Suppressor macrophage treated with lipopolysaccharide for 1 hour (primary cell): ENCODE measurements at places on chromosomes 2 and 18.

- DNase-seq = no peak
Measured at GRCh38 chr2:53286345-53286744, 481.3 kb upstream of the CHAC2 start.

- DNase-seq = peak; percentile 69
Measured at GRCh38 chr2:138814123-138814898, 34.1 kb upstream of the NXPH2 start.

DNA sequence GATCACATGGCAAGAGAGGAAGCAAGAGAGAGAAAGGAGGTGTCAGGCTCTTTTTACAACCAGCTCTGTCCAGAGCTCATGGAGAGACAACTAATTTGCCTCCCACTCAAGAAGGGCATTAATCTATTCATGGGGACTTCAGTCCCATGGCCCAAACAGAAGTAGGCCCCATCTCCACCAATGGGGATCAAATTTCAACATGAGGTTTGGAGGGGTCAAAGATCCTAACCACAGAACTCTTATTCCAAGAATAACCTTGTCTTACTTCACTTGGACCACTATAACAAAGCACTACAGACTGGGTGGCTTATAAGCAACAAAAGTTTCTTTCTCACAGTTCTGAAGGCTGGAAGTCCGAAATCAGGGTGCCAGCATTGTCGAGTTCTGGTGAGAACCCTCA is 31.8 kb downstream of the GRB14 start:
- no peak for DNase-seq

DNA sequence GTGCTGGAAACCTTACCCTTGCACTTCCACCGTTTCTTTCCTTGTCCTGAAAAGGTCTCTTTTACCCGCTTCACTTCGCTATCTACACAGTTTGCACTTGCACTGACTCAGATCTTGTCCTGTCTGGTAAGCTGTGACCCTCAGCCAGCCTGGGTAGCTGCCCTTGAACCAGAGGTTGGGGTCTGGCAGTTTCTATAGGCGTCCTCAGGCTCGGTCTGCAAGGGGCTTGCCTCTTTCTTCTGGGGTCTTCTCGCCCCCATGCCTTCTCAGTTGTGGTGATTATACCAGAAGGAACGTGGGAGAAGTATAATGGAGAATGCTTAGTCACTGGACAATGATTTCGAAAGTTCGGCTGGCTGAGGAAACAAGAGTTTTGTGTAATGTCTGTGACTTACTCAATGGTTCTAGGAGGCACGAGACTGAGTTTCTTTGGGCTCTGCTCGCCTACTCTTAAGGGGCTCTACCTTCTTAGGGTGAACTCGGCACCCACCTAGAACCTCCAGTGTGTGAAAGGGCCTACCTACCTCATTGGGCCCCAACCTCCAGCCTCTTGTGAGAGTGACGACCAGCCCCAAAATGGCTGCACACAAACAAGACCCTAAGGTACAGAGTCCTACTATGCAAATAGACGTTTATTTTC is 6.9 kb upstream of the STAT1 start:
- peak; percentile 89 for DNase-seq

DNA sequence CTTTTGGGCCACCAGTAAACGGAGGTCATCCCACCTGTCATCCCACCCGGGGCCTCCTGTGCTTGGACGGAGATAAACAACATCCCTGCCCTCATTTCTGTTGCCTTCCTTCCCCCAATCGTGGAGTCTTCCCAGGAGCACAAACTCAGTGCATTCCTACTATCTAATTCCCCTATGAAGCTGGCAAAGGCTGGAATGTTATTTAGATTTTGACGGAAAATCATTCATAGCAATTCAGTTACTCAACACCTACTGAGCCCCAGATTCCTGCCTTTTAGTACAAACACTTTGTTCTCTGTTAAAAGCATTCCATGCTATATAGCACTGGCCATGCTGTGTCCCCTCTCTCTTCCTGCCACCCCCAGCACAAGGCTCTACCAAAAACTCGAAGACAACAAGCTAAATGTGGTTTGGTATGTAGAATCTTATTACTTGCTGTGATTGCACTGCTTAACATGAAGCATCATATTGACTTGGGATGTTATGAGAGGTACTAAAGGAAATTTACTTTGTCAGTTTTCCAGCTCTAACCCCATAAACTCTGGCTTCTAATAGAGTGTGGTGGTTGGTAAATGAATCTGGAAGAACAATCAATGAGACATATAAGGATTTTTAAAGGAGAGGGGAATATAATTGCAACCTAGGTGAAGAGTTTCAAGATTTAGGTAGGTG is 32.3 kb upstream of the IMPA2 start:
- no peak for DNase-seq

DNA sequence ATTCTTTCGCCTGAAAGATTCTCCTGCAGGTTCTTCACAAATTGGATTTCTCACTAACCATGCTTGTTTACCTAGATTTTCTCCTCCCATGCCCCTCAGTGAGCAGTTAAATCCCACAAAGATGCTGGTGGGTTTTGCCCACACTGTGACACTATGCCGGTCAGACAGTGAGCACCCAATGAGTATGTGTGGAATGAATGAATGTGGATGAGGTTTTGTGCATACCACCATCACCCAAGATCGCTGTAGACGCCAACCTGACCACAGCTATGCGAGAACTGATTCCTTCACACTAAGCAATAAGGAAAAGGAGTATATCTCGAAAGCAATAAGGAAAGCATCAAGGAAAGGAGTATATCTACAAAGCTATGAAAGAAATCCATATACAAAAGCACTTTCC is 116.7 kb downstream of the PID1 start:
- DNase-seq = no peak

DNA sequence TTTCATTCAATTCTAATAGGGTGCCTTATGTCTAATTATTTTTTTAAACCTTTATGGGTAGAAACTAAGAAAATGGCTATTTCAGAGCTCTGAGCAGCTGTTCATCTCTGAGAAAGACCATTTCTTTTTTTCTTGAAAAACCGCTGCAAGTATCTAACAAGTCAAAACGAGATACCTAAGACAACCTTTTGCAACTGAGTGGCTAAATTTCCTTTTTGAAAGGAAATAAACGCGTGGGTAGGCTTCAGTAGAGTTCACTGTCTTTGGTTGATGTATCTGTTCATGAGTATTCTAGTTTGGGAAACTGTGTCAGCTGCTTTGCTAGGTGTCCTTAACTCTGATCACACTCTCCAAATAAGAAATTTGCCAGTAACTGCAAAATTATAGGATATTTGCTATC is 104.3 kb upstream of the LINC00305 start:
- no peak for DNase-seq

DNA sequence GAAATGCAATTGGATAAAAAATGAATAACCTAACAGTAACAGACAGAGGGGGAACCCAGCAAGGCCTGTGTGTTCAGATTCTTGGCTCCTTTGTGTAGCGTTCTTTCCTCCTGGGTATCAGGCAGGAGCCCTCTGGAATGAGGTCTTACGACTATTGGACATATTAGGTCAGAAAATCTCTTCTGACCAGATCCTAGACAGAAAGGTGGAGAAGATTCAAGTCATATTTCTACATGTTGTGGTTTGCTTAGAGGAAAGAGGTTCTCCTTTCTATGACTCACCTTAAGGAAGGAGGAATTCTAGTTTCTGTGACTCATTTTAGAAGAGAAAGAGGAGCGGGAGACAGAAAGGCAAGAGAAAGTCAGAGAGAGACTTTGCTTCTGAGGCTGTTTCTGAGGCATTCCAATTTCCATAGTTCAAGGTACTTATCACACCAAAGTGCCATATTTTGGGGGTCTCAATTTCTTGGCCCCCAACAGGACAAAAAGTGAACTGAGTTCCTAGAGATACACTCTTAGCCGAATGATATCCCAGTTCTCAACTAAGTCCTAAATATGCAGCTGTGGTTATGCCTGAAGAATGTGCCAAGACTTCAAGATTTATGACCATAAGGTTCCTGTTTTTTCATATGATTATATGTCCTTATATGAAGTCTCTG is 618.6 kb downstream of the ZEB2 start:
- DNase-seq = peak; percentile 62

DNA sequence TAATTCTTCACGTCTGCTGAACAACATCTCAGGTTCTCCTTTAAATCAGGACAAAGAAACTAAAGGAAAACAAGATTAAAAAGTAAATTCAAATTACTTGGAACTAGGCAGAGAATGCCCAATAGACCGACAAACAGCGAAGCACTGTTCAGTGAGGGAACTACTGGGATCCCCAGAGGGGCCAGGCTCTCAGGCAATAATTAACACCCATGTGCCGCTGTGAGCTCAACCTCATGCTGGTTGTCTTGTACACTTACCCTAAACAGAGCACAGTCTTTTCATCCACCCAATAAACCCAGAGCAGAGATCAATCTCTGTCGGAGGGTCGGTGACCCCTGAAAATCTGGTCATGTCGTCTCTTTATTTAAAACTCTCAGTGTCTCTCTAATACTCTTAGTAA is 229.9 kb upstream of the CRIM1 start:
- DNase-seq = no peak

GRCh38 chr18:74645679-74646078 is 48.0 kb downstream of the ZNF407 start:
- DNase-seq = no peak

GRCh38 chr2:239372835-239373234 is 28.0 kb downstream of the HDAC4 start:
- DNase-seq = no peak

DNA sequence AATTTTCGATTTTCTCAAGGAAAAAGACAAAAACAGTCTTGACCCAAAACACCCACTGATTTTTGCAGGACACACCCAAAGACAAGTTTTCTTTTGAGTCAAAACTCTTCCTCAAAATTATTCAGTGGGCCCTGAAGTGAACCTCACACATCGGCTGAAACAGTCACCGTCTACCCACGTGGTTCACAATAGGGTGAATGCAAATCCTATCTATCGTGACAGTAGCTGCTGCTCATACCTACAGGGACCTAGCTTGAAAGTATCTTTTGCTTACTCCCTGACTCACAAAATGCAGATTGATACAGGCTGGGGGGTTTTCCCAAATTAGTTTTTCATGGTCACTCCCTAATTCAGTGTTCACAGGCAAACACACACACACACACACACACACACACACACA is 10.7 kb upstream of the CD226 start:
- peak; percentile 34 for DNase-seq

DNA sequence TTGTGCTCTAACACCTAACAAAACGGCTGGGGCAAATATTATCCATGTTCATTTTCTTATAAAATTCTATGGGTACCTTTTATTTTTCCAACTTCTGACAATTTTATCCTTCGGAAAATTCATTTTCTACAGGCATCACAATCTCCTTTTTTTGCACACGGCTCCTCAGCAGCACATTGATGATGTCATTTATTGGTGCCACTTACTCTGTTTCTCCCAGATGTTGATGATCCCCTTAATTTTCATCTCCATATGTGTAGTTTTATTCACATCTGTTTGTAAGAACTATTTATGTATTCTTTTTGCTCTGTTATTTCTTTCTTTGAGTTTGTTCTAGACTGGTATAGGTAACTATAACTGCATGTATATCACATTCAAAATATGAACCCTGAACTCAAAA is 1660.8 kb upstream of the DDX18 start:
- no peak for DNase-seq

GRCh38 chr2:96848264-96848663 is 4.4 kb upstream of the ANKRD23 start:
- DNase-seq = no peak

DNA sequence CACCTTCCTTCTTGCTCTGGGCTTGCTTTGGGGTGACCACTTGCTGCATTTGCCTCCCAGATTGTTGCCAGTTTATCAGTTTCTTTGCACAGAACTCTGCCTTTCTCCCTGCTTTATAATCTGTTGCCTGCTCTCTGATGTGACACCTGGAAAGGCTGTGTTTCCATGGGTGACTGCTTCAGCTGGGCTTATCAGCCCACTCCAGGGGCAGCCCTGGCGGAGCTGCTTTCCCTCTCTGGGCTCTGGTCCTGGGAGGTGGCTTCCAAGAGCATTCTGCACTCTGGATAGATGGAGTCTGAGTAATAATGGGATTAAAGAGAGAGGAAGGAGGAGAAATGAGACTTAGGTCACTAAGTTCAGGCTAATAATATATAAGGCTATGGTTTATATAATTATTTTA is 352.7 kb downstream of the TSN start:
- DNase-seq = no peak

DNA sequence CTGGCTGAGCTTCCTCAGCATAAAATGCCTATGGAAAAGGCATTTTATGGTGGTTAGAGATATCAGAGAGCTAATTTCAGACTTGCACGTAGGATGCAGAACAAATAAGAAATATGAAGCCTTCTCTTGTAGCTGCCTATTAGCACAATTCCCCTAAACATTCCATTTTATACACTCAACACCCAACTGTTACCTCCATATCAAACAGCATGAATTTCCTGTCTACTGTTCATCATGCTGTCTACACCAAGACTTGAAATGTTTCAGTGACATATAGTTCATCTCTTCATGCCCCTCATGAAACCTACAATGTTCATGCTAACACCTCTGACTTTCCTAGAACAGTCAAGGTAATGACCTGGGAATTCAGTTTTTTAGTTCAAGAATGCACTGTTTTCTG is 249.9 kb downstream of the PIEZO2 start:
- DNase-seq = no peak

- peak; percentile 37 for DNase-seq
Measured at GRCh38 chr2:134206573-134206972, 47.3 kb upstream of the MGAT5 start.

DNA sequence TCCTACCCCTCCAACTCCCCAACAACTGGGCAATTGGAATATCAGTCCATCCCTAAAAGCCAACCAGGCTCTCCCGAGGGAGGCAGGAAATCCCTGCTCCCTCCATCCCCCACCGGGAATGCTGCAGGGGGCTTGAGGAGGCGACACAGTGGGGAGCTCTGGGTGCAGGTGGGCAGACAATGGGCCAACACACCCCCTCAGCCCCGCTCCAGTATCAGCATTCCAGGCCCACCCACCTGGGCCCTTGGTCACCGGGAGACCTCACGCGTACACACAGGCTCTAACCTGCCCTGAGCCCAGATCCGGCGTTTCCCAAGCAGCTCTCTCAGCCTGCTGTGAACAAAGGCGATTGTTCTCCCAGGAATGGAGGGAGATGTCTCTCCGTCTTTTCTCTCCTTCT is 37.6 kb upstream of the FZD7 start:
- DNase-seq = no peak

GRCh38 chr2:20430035-20430434 is 16.8 kb upstream of the RHOB start:
- DNase-seq = peak; percentile 16

- no peak for DNase-seq
Measured at GRCh38 chr2:55901941-55902340, 21.6 kb downstream of the EFEMP1 start.

DNA sequence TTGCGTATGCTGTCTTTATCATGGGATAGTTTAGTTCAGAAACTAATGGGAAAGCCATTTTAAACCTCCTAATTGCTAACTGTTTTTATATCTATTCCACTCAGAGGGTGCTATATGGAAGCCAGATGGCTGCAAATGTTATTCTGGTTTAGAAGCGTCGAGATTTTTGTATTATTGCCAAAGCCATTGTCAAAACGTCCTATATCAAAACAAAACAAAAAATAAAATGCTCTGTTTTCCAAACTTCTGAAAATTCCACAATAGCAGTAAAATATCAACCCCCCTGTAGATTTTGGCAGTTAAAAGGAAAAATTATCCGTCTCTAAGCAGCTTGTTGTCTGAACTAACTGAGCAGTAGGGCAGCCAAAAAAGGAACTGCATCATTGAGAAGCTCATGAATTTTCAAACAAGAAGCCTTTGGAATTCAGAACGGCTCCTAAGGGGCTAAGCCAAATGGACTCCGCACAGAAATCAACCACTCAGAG is 195.4 kb upstream of the CWC22 start:
- no peak for DNase-seq

- no peak for DNase-seq
Measured at GRCh38 chr2:128424406-128425171, 105.9 kb upstream of the HS6ST1 start.

- no peak for DNase-seq
Measured at GRCh38 chr2:195017890-195018289, 639.1 kb upstream of the SLC39A10 start.
